ENCODE measurements at places on chromosomes 4 and X. TPM values are rescaled to one million over a fixed set of nuclear protein-coding genes. Genes with fewer than 3 reads are reported as not detected.

- no peak for DNase-seq
These were observed 43.1 kb upstream of the BOD1L1 start for GRCh38 chr4:13670456-13671160.

Gene MTMR8
- not detected for total RNA-seq

Gene CASK
- total RNA-seq: 25.2 TPM

Gene CITED1
- total RNA-seq: 3.8 TPM

DNA sequence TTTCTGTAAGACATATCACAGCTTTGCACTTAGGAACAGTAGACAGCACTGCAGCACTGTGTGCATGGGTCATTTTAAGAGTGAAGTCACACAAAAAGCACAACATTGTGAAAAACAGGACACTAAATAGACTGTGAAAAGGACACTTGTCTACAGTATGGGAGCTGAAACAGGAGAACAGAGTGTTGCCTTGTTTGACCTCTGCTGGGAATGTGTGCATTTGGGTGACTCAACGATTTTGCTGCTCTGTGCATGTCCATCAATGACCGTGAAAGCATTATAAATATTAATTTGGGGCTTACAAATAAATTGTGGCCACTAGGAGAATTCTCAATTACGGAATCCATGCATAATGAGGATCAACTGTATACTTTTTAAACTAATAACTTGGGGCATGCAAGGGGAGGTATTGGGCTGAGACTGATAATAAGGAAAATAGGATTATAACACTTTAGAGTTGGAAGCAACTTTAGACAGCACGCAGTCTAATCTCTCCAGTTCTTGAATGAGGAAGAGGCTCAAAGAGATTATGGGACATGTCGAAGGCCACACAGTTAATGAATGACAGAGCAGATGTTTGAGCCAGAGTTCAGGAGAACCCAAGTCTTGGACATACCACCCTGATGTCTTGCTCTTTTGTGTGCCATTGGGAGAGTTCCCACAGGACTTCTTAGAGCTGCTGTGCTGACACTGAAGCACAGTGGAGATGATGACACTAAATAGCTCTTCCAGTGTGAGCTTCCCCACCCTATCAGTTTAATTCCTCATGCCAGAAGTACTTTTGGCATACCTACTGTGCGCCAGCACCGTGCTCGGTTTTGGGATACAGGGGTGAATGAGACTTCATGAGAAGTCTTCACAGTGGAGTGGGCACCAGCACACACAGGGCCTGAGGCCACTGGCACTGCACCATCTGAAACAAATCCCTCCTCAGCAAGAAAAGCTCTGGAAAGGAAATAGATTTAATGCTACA lies 79.3 kb downstream of the FRAS1 start:
- no peak for DNase-seq

Gene CRLF2
- total RNA-seq: not detected

- DNase-seq: no peak
These were observed 169.1 kb downstream of the ARHGAP24 start for GRCh38 chr4:85644061-85644460.

DNA sequence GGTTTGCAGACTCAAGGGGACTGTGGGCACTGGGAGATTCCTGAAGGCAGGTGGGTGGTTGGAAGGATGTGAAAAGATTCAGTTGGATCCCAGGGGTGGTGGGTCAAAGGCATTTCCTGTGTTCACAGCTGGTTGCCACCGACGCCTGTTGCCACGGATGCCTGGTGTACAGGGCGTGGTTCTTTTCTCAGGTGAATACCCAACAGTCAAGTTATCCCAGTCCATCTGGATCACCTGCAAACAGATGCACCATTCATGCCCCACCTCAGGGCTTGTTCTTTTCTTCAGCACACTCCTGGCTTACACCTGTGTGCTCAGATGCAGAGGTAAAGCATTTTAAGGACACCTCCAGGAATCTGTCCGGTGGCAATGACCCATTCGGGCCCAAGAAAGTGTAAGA lies 55.8 kb upstream of the SHOX start:
- no peak for DNase-seq

Gene RS1
- total RNA-seq: 0.05 TPM

GRCh38 chr4:1547856-1548826 lies 136.0 kb downstream of the FAM53A start:
- no peak for DNase-seq

GRCh38 chr4:149493492-149493891 lies 322.2 kb downstream of the IQCM start:
- DNase-seq: no peak

DNA sequence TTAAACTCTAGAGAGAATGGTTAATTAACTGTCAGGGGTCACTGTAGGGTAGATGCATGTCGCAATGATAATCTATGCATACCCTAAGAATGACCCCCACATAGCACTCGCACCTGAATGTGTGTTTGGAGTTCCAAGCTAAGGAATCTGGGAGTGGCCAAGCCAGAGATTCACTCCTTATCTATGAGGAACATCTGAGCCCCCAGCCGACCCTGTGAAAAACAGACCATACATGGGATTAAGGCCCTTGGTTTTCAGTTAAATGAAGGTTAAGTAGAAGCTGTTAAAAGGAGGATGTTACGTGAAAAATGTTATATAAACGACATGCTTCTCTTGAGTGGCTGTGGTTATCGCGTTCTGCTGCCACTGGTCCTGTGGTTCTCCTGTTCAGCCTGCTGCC lies 147.2 kb downstream of the RELL1 start:
- DNase-seq: no peak

DNA sequence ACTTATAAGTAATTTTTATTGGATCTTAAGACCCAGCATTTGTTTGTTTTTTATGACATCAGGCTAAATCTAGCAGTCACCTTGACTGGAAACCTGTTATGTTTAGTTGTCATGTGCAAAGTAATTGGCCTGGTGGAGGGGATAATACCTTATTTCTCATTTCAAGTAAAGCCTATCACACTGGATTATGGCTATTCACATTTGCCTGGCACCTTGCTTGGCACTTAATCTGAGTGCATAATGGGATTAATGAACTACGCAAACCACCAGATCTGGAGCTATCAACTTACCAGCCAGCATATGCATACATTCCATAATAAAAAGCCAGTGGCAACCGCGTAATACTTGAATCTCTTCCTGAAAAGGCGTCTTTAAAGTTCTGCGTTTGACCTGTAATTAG lies 23.2 kb downstream of the SLC7A11 start:
- DNase-seq: no peak
